GM23338 (cell line): ENCODE measurements at places on chromosomes 2 and 18.

DNA sequence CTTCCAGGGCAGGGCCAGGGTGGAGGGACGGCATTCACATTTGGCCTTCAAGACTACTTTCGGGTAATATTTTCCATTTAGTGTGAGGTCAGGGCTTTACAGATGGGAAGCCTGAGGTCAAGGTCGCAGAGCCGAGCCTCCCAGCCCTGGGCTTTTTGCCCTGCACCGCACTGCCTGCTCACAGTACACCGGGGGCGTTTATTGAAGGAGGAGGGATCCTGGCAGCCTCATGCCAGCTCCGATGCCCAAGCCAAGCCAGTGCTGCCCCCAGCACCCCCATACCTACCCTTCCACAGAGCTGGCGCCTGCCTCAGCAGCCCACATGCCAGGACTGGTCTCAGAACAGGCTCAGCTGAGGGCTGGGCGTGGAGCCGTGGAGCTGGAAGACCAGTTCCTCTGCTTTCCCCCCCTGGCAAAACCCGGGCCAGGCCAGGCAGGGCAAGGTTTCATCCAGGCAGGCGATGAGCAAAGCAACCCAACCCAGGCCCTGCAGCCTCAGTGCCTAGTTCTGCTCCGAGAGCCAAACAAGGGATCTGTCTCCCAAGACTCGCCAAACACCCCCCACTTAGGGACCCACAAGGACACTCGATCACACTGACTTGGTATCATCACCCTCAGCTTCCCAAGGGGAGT is 11.9 kb downstream of the SDC1 start:
- DNase-seq = no peak

GRCh38 chr2:229246334-229246733 is 24.8 kb downstream of the PID1 start:
- DNase-seq = no peak

- no peak for DNase-seq
Measured at GRCh38 chr2:74696829-74697228, 42.8 kb downstream of the SEMA4F start.

GRCh38 chr2:119008108-119008507 is 66.1 kb downstream of the MARCO start:
- no peak for DNase-seq

DNA sequence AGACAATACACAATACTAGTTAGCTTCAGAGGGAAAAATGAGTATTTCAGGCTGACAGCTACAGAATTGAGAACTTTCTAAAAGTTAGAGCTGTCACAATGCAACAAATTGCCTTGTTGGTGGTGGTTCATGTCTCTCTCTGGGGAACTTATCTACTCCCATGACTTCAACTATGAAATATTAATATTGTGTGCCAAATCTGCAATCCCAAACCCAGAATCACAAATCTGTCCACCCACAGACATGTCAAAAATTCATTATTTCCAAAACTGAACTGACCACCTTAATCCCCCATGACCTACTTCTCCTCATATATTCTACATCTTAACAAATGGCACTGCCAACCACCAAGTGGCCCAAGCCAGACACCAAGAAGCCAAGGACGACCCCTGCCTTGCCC is 143.5 kb downstream of the TCF4 start:
- no peak for DNase-seq

DNA sequence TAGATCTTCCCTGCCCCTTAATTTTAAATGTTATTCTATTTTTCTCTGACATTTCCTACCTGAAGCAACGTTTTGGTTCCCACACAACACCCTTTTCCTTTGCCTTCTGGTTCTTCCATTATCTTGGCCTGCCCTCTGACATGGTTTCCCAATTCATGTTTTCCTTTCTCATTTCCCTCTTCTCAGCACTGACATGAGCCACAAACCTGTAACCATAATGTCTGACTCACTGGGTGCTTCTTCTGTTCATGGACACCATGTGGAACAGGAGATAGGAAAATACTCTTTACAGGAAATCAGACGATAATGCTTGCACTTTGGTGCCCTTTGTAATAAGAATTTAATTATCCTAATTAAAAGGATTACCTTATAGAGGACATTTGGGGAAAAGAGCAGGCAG is 142.0 kb downstream of the ZEB2 start:
- no peak for DNase-seq

DNA sequence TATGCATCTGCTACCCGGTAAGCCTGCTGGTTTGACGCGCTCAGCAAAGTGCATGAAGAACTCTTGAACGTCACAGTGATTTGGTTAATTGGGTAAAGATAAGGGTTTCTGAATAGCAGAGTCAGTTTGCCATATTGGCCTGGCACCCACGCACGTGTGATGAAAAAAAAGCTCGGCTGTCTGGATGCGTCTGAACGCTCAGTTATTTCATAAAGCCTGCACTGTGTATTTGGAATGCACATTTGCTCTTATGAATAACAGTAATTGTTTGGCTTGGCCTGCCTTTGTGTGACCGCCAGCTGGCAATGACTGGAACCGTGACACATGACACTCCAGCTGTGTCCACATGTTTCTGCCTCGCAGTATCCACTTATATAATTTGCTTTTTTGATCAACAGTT is 129.2 kb upstream of the MEIS1 start:
- DNase-seq = no peak

GRCh38 chr2:18455236-18455862 is 105.1 kb downstream of the RDH14 start:
- peak; percentile 50 for DNase-seq

DNA sequence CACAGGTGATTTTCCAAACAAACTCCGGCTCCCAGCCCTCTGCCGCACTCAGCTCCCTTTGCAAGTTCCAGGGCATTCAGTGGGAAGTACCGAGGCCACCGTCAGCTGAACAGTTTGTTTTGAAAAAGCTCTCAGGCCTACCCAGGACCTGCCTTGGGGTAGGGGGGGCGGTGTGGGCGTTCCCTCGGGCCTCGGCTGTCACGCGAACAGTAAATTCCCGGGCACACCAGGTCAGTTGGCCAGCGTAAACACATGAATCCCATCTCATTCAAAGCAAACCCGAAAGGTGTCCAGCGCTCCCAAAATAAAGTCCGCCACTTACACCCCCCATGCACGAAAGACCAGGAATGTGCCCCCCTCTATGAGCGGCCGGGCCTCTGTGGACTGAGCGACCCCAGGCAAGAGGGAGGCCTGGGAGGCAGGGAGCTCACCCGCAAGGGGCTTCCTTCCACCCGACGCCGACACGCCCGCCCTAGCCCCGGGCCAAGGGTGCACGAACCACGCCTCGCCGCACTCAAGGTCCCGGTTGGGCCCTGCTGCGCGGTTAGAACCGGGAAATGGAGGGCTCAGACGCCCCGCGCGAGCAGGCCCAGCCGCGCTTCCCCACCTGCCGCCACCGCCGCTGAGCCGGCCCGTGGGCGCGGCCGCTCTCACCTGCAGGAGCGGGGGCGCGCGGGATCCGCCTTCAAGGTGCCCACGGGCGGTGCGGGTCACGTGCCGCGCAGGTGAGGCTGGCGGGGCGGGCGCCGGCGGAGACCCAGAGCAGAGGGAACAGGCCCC is at the start of gene WDSUB1:
TSS of gene WDSUB1 (minus strand) at position 775 of the 780 bp plus-strand sequence. CDS start 3,634 bp downstream, outside the sequence.
- peak; percentile 75 for DNase-seq

DNA sequence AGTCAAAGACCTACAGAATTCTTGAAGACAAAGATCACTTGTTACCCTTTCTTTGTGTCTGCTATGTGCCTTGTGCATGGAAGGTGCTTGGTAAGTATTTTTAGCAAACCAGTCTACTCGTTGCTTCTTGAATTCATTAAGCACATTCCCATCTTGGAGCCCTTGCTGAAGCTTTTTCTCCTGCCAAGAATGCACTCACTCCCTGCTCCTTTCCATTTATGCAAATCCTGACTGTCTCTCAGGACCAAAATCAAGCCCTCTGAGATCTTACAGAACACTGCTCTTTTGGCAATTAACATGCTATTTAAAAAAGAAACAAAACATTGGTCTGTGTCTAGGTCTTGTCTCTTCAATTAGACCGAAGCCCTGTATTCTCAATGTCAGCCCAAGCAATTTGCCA is 75.8 kb downstream of the CLHC1 start:
- no peak for DNase-seq

DNA sequence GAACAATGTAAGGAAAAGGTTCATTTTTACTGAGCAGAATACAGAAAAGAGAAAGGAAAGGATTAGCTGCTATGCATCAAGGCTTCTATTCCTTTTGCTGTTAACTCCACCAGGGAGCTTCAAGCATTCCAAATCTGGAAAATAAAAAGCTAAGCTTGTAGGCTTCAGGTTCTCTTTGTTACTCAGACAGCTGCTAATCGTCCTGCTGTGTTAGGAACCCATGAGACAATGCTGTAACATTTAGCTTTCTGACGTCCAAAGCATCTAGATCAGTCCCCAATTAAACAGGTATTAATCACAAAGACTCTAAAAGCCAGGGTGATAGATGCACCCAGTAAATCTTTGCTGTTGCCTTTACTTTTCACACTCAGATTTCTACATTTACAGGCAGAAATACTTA is 103.8 kb downstream of the EPHA4 start:
- peak; percentile 84 for DNase-seq

DNA sequence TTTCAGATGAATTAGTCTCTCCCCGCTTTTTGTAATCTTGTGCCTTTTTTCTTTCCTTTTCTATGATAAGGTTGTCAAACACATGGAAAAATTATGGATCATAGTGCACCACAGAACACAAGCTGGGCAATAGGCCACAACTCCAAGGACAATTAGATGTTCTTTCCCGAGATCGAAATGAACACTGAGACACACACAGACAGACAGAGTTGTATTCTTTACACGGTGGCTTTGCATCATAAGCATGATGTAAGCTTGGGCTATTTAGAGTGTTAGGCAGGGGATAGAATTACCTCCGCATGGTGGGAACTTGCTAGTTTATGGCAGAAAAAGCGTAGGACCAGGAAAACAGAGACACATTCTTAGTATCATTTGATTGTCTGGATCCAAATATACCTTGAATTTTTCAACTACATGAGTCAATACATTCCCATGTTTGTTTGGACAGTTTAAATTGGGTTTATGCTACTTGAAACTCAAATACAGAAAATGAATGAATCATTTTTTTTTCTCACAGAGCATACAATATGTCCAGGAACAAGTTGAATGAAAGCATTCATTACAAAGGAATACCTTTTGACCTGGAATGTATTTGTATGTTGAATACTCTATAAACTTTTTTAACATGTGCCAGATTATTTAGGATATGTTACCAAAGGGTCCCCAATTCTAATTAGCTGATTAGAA is 1611.5 kb upstream of the TMEFF2 start:
- no peak for DNase-seq

DNA sequence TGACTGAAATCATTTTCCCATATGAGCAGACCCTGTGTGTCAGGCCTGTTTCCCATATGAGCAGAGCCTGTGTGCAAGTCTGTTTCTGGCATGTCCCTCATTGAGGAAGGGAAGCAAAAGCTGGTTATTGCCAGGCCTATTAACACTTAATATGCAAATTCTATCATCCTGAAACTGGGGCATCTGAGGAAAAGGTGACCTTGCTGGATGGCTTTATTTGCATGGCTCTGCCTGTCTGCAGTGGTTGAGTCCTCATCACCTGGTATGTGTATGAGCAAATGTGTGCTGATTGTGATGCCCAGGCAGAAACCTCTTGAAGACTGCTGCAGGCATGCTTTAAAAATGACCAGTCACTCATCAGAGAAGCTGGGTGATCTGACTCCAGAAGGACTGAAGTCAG is 31.2 kb downstream of the EIF4E2 start:
- no peak for DNase-seq

DNA sequence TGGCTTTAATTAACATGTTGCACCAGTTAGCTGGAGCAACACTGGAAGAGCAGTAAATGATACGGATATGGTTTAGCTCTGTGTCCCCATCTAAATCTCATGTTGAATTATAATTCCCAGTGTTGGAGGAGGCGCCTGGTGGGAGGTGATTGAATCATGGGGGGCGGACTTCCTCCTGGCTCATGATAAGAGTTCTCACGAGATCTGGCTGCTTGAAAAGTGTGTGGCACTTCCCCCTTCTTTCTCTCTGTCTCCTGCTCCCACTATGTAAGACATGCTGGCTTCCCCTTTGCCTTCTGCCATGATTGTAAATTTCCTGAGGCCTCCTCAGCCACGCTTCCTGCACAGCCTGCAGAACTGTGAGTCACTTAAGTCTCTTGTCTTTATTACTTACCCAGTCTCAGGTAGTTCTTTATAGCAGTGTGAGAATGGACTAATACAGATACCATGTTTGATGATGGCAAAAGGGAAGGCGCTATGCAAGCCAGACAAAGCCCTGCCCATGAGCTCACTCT is 963.6 kb downstream of the SOCS6 start:
- DNase-seq = no peak

DNA sequence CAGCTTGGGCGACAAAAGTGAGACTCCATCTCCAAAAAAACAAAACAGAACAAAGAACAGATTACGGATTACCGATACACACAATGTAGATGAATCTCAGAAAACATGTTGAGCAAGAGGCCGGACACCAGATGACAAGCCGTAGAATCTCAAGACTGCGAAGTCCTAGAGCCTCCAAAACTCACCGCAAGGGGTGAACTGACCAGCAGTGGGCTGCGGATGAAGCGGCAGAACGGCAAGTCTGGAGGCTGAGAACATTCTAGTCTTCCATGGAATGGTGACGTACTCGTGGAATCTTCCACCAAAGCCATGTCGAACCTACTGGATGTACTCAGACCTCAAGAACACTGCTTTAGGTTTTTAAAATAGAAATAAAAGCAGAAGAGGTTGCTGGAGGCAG is 198.8 kb downstream of the NDUFA10 start:
- DNase-seq = no peak

- no peak for DNase-seq
Measured at GRCh38 chr2:212736385-212736726, 197.8 kb upstream of the ERBB4 start.

- no peak for DNase-seq
Measured at GRCh38 chr2:164023896-164024295, 288.1 kb upstream of the FIGN start.

DNA sequence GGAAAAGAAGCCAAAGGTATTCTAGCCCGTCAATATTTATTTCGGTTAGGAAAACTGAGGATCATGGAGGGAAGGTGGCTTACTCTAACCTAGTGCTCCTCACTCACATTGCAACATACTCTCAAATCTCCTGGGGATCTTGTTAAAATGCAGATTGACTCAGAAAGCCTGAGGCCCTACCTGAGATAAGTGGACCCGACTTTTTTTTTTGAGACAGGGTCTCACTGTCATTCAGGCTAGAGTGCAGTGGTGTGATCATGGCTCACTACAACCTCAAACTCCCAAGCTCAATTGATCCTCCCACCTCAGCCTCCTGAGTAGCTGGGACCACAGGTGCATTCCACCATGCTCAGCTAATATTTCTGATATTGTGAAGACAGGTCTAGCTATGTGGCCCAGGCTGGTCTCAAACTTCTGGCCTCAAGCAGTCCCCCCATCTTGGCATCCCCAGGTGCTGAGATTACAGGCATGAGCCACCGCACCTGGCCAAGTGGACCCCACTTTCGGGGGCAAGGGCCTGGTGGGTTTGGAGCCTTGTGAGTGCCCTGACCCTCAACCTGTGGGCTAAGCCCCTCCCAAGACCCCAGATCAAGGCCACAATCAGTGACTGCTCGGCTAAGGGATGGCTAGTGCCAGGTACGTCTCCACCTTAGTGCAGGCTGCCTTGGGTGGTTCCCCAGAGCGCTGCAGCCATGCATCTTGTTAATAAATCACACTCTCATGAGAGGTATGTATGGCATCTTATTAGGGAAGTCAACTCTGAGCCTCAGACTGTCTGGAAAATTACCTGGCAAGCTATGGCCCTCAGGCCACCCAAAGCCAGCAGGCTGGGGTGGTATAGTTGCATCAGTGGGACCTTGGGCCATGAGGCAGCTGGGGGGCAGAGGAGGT is 1.1 kb upstream of the NEURL3 start:
- no peak for DNase-seq

- no peak for DNase-seq
Measured at GRCh38 chr2:104734937-104735586, 118.9 kb upstream of the POU3F3 start.
